Epithelial cell of proximal tubule (primary cell): ENCODE measurements at places on chromosomes 5 and 9.
A peak's percentile ranks its signal among the peaks of the same experiment; 100 is the strongest.

DNA sequence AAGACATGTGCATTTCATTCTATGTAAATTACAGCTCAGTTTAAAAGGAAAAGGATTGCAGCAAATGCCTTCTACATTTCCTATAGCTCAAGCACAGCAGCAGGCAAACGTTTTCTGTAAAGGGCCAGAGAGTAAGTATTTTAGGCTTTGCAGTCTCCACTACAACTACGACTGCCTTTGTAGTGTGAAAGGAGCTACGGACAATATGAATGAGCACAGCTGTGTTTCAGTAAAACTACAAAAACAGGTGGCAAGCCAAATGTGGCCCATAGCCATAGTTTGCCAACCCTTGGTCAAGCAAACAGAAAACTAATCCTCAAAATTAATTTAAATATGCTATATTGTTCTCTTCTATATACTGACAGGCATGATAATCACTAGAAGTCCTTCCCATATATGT is 7.2 kb downstream of the PTBP3 start:
- DNase-seq = no peak

DNA sequence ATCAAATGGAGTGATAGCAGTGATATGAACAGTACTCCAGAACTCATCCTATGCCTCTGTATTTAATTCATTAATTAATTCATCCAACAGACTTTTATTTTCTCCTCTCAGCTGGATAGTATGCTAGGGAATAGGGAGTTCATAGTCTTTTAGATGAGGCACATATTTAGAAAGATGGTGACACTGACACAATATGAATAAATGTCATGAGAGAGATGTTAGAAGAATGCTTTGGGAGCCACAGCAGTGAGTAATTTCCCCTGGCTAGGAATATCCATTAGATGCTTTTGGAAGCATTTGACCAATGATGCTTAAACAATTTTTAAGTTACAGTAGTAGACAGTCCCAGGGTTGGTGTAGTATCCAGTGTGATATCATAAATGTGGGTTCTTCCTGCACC is 428.7 kb upstream of the SGCD start:
- DNase-seq = no peak

- DNase-seq = no peak
Observed at GRCh38 chr5:143682246-143682905, 129.6 kb upstream of the HMHB1 start.

GRCh38 chr5:154115291-154115690 is 75.2 kb upstream of the GALNT10 start:
- DNase-seq = no peak

DNA sequence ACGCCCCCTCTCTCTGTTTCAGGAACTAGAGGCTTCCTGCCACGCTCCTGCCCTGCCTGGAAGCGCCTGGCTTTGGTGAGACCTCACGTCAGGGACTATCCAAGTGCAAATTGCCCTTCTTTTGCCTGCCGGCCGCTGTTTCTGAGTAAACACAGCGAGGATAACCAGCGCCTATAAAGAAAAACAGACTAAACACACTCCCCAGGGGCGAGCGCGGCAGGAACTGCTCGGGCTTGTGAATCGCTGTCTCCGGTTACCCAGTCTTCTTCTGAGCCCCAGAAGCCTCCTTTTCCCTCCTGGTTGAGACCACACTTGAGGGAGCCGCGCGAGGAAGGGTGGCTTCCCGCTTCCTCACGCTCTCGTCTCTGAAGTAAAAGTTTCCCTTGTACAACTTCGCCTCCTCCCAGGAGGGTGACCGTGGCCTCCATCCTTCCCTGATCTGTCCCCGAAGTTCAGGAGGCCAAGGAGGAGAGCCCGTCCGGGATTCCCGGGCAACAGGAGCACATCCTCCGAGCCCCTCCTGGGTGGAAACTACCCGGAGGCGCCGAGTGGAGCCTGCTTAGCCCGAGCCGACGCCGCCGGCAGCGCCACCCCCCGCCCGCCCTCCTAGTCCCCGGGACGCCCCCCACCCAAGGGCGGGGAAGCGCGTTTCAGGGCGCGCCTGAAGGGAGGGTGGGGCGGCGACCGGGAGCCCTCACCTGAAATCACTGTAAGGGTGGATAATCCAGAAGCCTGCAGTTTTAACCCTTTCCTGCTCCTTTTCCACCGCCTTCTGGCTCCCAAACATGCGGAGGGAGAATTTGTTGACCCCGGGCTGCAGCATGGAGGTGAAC is 993 bp downstream of the HCN1 start:
- no peak for DNase-seq

DNA sequence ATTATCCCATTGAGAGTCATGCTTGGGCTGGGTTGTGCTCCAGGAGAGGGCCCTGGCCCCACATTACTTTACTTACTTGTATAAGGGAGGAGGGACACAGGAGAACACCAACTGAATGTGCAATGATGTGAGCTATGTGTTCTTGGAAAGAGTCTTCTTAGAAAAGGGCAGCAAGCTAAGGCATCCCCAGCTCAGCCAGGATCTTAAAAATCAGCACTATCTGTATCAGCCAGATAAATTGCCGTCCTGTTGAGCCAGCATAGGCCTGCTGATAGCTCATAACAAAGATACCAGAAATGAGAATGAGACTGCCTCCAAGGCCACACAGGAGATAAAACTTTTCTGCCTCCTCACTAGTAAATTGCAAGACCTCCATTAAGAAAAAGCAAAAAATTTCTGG is 357.5 kb downstream of the CAAP1 start:
- no peak for DNase-seq

DNA sequence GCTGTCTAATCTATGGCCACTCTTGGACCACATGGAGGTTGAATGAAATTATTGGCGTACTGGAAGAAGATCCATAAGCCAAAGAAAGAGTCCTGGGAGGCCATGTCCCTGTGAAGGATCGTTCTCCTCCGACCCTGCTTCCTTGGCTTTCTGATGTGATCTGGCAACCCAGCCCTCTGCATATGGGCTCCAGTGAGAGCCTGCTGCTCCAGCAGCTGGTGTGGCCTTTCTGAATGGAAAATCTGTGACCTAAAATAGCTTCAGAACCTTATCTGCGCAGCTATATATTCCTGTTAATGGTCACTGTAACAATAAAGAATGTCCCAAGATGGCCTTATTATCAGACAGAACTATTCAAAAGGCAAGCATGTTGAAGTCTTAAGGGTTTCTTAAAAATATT is 40.2 kb upstream of the PHF2 start:
- no peak for DNase-seq

GRCh38 chr5:96072791-96073165 is 111.1 kb upstream of the ELL2 start:
- DNase-seq = no peak

- peak; percentile 41 for DNase-seq
Observed at GRCh38 chr9:2727966-2728613, 10.8 kb downstream of the KCNV2 start.

DNA sequence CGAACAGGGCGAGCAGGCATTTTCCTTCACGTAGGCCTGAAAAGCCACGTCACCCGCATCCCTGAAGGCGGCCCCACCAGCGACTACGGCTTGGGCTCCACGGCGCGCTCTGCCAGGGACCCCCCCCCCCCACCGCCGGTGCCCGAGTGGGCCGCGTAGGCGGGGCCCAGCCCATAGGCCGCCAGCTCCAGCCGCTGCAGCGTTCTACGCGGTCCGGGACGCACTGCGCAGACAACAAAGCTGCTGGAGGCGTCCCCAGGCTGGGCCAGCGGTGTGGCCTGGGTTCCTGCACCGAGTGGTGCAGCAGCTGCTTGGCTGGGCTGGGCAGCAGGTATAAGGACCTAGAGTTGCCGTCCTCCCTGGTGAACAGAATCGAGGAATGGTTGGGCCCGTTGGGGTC is 18.3 kb upstream of the BTNL3 start:
- DNase-seq = no peak

DNA sequence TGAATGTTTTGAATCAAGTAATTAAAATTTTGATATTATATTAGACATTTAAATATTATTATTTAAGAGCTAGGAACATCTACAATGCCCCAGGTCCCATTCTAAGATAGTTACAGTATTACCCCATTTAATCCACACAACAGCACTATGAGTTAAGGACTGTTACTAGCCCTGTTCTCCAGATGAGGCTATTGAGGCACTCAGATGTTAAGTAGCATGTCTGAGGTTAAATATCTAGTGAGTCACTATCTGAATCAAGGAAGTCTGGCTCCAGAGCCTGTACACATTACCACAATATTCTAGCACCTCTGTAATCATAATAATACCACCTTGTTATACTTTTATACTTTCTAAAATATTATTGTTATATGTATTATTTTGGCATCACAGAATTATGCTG is 304.6 kb downstream of the PDE4D start:
- DNase-seq = no peak

DNA sequence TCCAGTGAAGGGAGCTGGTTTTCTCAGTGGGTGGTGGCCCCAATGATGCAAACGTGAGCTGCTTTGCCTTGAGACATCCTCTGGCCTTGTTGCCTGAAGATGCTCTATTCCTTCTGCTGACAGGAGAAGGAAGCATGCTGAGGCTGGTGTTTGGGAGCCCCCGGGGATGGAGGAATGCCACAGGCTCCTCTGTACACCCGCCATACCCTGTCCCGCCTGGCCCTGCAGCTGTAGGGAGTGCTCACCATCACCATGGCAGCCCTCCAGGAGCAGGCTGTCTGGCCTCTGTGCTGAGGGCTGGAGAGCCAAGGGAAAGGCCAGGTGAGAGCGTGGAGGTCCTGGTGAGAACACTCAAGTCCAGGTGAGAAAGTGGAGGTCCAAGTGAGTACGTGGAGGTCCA is 134.4 kb downstream of the MRPL36 start:
- no peak for DNase-seq

DNA sequence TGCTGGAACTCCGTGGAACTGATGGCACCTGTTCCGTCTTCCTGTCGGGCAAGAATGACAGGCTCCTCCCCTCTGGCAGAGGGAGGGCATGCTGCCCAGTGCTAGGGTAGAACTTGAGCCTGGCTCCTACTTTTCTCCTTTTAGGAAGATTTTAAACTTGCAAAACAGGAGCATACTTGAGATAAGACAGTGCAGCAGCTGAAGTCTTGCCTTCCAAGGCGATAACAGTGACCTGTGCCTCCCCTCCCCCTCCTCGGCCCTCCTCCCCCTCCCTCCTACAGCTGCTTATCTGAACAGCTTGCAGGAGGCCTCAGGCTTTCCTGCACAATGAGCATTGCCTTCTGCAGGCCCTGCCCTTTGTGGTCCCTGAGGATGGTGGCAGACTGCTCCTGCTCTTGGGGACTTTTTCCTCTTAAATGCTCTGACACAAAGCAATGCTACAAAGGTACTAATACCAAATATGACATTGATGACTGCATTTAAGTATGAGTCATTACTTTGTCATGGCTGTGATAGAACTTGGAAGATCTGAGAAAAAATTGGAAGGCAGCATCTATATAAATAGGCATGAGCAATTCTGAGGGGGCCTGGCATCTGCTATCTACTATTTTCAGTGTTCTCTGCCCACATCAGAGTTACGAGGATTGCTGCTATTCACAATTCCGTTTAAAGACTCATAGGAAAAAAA is 2.0 kb downstream of the GADD45G start:
- DNase-seq = no peak

DNA sequence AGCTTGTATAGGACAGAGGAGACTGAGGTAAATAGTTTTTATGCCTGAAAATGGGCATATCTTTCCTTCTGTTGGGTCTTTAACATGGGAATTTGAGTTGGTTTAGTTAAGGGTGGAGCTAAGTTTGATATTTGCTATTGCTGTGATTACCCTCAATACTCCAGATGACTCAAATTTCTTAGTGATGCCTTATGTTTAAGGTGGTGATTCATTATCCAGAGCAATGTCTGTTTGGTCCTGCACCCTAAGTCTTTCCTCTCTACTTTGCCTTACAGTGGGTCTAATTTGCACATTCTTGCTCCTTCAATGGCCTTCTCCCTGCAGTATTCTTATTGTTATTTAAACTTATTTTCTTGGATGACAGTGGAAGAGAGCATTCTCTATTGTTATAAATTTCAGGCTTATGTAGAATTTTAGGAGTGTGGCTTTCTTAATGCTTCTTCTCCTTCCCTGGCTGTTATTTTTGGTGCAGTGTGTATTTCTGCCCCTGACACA is 312.9 kb upstream of the RPS23 start:
- no peak for DNase-seq
